B cell (primary cell): ENCODE measurements at places on chromosomes 16 and 17. TPM values are rescaled to one million over a fixed set of nuclear protein-coding genes. Genes with fewer than 3 reads are reported as not detected.

SLC16A5 gene
- total RNA-seq = 9.3 and 13.7 TPM in 2 replicates

TM4SF5 gene
- total RNA-seq = not detected in 2 replicates

FBXL19 gene
- 25.0 and 29.5 TPM in 2 replicates for total RNA-seq

C1QTNF1 gene
- total RNA-seq = not detected in 2 replicates

PRR29 gene
- total RNA-seq = not detected in 2 replicates

CA7 gene
- total RNA-seq = not detected in 2 replicates

TEDC2 gene
- total RNA-seq = 1.5 and 2.9 TPM in 2 replicates

CDH3 gene
- 0.17 TPM in 1 of 2 replicates, not detected in the other for total RNA-seq

STAC2 gene
- total RNA-seq = 0.10 TPM in 1 of 2 replicates, not detected in the other

FOXJ1 gene
- total RNA-seq = 0.12 and 0.20 TPM in 2 replicates

- DNase-seq = no peak
These were observed 5.7 kb upstream of the TVP23A start for GRCh38 chr16:10824111-10824893.

DNA sequence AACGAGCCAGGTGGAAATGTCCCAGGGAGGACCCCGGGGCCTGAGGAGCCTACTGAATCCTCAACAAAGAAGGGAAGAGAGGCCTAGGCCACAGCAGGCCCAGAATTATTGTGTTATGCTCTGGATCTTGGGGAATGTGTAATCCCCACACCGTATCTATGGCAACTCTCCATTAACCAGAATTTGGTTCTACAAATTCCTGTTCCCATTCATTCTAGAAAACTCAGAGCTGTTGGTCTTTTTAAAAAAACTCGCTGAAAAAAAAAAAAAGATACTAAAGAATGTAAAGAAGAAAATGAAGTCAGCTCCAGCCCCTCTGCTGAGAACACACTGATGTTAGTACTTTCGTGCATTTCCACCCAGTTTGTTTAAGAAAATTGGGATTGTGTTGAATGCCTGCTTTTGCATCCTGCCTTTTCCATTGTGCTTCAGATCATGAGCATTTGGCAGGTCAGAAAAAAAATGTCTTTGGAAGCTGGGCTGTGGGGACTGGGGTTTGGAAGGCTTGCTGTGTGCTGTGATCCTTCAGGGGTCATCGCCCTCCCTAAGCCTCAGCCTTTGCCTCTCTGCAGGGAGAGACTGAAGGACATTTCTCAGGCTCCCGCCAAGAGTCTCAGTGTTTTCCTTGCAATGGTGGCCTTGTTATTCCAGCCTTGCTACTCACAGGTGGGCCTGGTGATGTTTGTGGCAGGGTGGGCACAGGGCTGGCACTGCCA is 69.5 kb downstream of the SREBF1 start:
- DNase-seq = no peak

- DNase-seq = no peak
These were observed 53.2 kb downstream of the BMERB1 start for GRCh38 chr16:15487336-15488284.

GRCh38 chr17:48543854-48544348 is 1.0 kb downstream of the HOXB2 start:
- no peak for DNase-seq

DNA sequence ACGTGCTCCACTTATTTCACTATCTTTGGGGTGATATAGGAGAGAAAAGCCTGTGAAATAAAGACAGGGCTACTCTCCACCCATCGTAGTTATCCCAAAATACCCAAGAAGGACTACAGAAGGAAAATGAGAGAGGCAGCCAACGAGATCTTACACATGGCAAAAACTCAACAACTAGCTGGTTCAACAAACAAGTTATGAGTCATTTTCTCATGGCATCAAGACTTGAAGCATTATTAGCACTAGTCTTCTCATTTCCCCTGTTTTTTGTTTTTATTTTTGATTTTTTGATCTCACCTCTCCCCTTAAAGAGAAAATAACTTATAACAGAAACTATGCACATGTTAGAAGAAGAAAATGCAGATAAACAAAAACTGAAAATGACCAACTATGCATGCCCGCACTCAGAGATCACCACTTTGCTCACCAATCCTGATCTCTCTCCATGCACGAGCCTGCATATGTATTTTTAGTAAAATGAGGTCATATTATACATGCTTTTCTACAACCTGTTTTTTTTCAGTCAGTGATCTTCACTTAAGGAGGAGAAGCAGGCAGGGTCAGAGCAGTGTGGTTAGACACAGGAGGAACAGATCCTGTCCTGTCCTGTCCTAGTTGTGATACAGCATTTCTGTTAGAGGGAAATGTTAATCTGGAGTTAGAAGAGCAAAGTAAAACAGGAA is 22.8 kb downstream of the FAM117A start:
- peak; percentile 40 for DNase-seq

DNA sequence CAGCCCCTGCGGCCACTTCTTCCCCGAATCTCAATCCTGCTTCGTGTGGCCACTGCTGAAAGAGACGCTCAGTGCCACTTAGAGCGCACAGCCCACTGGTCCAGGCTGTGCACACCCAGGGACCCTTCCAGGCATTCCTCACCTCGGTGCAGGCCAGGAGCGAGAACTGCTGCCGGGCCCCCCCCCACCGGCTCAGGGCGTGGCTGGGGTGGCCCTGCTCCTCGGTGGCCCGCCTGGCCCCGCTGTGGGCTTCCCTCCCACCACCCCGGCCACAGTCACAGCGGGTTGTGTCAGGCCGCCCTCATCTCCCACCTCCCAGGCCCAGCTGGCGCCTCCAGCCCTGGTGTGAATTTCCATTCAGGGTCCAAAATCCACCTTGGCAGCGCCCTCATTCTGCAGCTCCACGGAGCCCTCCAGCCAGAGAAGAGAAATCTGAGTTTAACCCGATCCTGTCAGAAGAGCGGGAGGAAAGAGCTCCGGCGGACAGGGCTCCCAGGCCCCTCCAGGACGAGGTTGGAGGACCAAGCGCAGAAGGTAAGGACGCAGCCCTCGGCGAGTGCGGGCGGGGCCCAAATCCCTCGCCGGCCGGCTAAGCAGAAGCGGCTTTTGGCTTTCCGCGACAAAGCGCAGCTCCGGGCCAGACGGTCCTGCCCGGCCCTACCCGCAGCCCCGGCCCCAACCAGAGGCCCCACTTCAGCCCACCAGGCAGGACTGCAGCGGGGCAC is 12.0 kb downstream of the TBC1D16 start:
- no peak for DNase-seq

GRCh38 chr17:1736348-1737281 is 6.1 kb upstream of the SERPINF2 start:
- DNase-seq = no peak

GRCh38 chr16:89093602-89094251 is at the start of gene ACSF3:
Gene ACSF3 (plus strand): TSS chr16:89093852. CDS start chr16:89100682, 6,830 bp downstream.
- peak; percentile 83 for DNase-seq

DNA sequence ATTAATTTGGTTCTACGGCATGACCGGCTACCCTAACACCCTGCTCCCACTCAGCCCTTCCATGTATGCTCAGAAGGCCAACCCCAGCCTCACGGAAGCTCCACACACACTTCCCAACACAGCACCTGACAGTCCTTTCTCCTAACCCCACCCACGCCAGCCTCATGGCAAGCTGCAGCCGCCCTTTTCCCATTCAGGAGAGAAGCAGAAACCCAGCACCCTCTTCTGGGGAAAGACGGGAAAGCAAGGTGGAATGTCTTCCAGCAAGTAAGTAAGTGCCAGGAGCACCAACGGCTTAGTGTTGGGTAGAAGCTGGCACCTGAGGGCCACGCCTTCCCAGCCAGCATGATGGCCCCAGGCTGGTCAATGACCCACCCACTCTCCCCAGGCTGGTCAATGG is 32.1 kb downstream of the ABR start:
- no peak for DNase-seq

DNA sequence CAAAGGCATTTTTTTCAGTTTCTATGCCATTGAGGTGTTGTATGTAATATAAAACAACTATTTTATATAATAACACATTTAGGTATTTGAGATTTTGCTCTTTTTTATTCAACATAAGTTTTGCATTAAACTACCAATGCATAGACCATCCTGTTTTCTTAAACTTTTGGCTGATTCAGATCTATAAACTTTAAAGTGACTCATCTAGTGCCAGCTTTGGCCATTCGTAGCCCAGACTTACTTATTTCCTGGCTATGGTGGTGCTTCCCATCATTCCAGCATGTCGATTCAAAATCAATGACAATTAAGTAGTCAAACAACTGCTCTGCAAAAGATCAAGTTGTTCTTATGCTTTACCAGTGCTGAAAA is 3.1 kb downstream of the ERI2 start:
- no peak for DNase-seq

DNA sequence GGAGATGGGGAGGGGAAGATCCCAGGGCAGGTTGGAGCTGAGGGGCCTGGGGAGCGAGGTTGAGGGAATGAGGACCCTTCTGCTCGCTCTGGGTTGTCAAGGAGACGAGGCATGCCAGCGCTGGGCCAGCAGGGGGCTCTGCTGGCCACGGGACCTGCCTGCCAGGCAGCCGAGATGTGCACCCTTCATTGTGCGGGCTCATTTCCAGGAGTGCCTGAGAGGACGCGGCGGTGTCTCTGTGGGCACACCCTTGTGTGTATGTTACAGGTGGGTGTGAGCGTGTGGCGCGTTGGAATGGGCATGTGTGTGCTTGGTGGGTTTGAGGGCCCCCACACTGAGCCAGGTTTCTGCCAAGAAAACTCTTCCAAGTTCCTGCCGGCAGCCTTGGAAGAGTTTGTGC is 15.9 kb downstream of the ARHGAP23 start:
- peak; percentile 55 for DNase-seq

- peak; percentile 40 for DNase-seq
These were observed 297.5 kb downstream of the XYLT1 start for GRCh38 chr16:17173281-17173680.

GRCh38 chr16:27251541-27252205 is 16.9 kb downstream of the NSMCE1 start:
- DNase-seq = no peak

DNA sequence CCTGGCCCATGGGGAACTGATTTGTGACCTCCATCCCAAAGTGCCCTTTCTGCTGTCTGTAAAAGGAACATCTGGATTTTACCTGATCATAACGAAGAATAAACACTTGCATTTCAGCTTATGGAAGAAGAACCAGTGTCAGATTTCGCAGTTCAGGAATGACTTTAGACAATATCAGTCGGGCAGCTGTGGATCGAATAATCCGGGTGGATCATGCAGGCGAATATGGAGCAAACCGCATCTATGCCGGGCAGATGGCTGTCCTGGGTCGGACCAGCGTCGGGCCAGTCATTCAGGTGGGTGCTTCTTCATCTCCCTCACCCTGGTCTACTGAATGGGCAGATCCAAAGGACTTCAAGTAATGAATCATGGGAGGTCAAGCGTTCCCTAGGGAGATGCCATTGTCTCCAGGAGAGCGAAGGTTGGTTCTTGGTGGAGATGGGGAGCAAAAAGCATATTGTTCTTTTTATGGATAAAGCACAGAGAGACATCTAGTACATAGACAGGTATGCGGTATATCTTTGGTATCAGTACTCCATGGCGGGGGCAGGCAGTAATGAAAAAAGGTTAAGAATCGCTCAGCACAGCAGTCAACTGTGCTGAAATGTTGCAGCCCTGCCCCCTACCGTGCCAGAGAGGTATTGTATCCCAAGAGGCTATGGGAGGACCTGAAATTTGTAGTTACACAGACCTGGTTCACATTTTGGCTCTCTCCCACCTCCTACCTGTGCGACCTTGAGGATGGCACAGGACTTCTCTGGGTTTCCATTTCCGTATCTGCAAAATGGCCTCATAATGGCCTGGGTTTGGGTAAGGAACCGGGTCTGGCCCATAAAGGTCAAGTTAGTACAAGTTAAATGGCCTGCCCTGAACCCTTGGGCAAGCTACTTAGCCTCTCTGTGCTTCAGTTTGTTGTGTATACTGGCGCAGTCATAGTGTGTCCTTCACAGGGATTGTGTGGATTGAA is 4.7 kb downstream of the COQ7 start:
- peak; percentile 65 for DNase-seq

GRCh38 chr17:81164371-81165245 is 699 bp upstream of the PVALEF start:
- DNase-seq = no peak

DNA sequence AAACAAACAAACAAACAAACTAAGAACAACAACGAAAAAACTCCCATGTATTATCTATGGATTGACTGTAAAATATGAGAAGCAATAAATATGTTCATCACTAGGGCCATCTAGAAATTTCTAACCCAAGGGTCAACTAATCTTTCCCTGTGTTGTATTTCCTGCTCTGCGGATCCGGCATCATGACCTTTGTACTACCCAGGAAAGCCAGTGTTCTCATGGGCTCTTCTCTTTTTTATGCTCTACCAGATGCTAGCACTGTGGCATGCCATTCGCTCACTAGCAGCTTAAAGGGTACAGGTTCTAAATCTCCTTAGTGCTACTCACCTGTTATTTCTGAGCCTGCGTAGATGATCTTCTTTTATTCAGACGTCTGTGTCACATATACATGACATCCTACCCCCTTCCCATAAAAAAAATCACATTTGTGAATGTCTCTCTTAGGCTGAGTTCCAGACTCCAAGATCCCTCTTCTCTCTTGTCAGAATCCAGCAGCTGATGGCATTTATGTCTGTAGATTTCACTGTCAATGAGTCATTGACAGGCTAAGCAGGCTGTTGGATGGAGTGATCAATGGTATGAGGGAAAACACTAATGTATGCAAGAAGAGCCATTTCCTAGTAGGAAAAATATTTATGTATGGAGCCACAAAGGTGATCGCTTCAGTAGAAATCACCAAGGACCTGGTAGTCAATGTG is 100.0 kb downstream of the WWOX start:
- no peak for DNase-seq

- no peak for DNase-seq
These were observed 78.2 kb downstream of the CCDC182 start for GRCh38 chr17:57666946-57667345.

- DNase-seq = peak; percentile 78
These were observed 2.3 kb downstream of the RPUSD1 start for GRCh38 chr16:785563-786535.
